C1 segment of cervical spinal cord (tissue), 14 donors: ENCODE measurements at places on chromosomes 3 and 15.

GRCh38 chr15:38625886-38626285 lies 61.3 kb upstream of the RASGRP1 start:
- no peak for DNase-seq

DNA sequence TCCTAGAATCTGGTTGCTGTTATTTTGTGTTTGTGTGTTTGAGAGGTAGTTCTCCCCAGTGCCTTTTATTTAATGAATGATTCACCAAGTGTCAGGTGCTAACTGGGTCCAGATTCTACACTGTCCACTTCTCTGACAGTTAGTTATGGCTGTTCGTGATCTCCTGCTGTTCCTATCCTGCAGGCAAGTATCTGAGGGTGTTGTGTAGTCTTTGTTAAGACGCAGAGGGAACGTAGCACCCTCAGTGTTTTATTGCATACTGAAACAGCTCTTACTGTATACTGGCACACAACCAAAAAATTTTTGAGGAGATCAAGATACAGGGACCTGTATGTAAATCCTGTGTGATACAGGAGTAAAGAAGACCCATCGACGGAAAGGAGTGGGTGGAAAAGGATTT lies 1271.3 kb downstream of the ROBO1 start:
- no peak for DNase-seq

- DNase-seq: no peak
These were observed 172.5 kb downstream of the POTEB3 start for GRCh38 chr15:21267671-21268395.

- peak; percentile 37 for DNase-seq
These were observed 10.9 kb downstream of the SEMA7A start for GRCh38 chr15:74422652-74423430.

DNA sequence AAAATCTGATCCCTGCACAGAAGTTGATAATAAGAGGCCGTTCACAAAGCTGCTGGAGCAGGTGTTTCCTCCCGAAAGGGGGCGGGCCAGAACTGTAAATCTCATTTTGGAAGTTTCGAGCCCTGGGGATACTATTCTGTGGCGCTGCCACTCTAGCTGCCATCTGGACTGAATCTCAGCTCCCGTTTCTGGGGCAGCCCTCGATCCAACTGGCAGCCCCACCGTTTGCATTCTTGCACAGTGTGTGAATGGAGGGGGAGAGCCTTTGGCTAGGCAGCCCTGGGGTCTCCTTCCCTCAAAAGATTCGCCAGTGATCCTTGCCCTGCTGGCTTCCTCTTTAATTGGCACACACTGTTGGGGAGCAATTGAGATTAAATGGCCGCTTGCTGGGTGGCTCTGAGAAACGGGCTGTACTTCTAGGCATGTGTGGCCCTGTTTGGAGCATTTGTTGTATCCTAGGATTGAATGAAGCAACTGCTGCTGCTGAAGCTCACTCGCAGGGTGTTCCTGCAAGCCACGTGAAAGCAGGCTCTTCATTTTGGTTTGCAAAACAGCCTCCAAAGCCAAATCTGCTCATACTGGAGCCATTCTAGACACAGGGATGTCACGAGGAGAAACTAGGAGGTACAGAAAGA lies 57.2 kb upstream of the TOPAZ1 start:
- DNase-seq: peak; percentile 9

DNA sequence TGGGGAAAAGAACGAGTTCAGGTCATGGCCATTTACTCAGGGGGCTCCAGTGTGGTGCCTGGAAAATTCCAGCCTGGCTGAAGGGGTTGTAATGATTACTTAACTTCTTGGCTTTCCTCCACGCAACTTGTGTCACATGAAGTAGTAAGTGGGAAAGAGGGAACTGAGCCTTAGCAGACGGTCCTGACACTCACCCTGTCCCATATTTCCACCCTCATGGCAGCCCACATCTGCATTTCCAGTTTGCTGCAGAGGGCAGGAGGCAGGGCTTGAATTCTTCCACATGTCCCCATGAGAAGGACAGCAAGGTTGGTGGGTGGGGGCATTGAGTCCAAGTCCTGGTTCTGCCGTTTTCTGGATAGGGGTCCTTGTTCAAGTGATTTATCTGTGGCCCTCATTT lies 7.8 kb upstream of the CAMP start:
- DNase-seq: no peak

DNA sequence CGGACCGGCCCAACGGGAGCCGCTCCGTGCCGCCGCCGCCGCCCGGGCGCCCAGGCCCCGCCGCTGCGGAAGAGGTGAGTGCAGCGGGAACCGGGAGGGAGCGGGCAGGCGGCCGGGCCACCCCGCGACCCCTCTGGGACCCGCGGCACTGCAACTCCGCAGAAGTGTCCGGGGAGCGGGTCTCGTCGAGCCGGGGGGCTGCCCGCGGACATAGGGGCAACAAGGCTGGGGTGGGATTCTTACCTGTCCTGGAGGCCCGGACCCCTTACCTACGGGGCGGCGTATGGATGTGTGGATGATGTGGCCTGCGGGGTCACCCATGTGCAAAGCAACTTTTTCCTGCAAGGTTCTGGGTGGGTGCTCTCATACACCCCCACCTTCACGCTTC lies 361 bp downstream of the SEMA3F start:
- DNase-seq: no peak

DNA sequence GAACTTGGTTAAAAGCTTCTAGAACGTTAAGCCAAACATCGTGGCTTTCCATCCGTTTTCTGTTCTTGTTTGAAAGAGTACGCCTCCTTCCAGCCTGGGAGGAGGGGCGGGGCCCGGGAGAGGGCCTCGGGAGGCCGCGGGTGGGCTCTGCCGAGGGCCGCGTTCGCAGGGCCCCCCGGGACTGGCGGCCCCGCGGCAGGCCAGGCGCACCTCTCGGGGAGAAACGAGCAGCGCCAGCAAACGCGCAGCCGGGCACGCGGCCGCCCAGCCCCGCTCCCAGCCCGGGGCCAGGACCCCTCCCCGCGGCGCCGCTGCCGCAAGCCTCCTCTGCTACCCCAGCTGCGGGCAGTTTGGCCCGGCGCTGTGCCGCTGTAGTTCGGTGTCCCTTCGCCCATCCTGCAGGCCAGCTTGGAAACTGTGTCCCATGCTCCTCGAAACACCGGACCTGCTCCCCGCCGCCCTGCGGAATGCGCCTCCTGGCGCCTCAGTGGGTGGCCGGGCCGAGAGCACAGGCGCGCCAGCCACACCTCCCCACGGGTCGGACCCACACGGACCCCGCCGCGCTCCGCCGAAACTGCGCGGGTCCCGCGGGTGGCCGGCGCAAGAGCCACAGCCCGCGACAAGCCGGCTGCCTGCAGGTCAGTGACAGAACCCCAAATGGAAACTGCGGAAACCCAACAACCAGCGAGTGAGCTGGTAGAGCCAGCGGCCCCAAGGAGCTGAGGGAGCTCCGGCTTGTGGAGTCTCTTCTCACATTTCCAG lies 2.3 kb downstream of the OCA2 start:
- no peak for DNase-seq

DNA sequence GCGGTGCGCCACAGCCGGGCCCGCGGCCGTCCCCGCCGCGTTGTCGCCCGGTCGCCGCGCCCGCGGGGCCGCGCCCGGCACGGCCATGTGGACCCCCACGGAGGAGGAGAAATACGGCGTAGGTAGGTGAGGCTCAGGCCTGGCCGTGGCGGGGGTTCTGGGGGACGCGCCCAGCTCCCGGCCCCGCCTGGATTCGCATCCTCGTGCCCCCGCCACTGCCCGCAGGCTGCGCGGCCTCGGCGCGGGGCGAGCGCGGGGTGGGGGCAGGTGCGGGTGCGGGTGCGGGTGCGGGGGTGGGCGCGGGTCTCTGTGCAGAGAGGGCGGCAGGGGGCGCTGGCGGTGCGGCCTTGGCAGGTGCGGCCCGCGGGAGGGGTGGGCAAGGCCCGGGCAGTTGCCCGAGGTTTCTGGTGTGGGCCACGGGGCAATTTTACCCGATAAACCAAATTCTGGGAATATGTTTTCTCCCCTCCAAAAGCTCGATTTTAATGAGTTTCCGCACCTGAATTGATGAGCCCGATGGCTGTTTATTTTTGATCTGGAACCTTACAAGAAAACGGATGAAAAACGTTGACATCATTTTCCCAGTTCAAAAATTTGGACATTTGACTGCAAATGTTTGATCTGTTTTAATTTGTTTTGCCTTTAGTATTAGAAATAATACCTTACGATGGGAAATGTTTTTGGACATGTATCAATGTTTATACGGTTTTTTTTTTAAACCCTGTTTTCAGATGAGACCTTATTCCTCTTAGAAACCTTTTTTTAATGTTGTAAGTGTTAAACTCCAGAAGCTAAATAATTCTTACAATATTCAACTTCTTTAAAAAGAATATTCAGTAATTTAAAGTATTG lies 678 bp downstream of the DOCK3 start:
- peak; percentile 64 for DNase-seq

DNA sequence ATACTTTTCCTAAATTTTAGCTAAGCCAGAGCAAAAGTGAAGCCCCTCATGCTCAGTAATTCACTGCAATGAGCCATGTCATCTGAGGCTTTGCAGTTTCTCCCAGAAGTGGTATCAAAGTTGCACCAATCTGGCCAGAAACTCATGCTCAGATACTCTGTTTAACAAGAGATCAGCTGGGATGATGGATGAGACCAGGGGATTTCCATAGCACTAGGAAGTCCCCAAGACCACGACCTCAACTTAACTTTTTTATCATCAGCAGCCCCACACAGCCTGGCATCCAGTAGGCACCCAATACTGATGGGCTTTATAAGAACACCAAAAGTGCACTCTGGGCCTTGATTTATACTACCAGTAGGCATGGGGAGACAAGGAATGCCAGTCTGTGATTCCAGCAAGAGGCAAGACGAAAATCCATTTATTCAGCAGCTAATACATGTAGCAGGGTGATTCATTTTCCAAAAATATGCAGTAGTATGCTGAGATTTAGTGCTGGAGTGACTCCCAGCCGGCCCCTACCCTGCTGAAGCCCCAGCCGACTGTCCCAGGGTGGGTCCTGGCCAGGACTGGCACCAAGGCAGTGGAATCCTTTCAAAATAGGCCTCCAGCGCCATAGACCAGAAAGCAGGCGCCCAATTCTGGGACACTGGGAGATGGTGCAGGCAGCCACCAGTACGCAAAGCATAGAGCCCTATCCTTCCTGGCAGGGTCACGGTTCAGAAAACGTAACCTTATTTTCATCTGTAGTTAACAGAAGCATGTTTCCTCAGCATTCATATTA lies 612 bp upstream of the LDHAL6B start:
- DNase-seq: no peak

- DNase-seq: peak; percentile 46
These were observed 251.0 kb upstream of the TLE3 start for GRCh38 chr15:70348581-70349344.

GRCh38 chr15:85047271-85047948 lies 65.8 kb downstream of the PDE8A start:
- no peak for DNase-seq

DNA sequence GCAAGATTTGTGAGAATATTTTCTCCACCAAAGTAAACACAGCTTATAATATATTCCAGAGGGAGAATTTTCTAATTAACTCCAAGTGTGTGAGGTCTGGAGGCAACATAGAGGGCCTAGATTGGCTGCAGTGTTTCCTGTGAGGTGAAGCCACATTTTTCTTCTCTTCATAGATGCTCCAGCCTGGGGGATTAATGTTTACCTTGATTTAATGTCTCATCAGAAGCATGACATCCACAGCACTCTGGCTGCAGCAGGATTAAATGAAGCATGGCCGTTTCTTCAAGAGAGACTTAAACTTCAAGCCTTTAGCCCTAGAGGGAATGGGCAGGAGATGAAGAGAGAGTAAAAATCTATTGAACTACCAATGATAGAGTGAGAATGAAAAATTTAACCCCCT lies 137.9 kb upstream of the ZBTB20 start:
- no peak for DNase-seq

DNA sequence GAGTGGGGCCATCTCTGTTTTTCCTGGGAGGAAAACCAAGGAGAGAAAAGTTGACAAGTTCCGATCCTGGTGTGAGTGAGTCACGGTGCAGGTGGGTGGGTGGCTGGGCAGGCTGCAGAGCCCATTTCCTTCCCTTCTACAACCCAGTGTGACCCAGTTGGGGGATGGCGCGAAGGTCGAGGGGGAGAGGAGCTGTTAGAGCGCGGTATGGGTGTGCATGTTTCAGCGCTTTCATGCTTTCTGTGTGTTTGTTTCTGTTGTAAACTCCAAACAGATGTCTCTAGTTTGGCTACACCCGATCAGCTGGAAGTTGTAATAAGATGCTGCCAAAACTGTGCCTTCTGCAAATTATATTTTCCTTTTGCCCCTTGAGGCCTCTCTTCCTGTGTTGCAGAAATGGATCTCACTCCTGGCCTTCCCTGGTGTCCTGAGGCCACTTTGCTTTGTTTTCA lies 3.8 kb downstream of the FAM43A start:
- DNase-seq: no peak

DNA sequence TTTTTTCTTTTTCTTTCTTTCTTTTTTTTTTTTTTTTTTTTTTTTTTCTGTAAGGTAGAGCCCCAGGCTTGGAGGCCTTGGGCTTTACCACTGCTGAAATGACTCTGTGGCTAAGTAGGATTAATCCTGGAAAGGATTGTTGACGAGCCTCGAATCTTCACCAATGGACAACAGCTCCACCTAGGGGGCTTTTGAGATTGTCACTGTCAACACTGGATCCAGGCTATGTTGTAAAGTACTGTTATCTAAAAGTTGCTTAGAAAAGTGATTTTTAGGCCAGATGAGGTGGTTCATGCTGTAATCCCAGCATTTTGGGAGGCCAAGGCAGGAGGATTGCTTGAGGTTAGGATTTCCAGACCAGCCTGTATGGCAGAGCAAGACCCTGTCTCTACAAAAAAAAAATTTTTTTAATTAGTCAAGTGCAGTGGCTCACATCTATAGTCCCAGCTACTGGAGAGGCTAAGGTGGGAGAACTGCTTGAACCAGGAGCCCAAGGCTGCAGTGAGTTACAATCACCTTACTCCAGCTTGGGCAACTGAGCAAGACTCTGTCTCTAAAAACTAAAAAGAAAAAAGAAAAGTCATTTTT lies 41.6 kb downstream of the KLHL18 start:
- no peak for DNase-seq

DNA sequence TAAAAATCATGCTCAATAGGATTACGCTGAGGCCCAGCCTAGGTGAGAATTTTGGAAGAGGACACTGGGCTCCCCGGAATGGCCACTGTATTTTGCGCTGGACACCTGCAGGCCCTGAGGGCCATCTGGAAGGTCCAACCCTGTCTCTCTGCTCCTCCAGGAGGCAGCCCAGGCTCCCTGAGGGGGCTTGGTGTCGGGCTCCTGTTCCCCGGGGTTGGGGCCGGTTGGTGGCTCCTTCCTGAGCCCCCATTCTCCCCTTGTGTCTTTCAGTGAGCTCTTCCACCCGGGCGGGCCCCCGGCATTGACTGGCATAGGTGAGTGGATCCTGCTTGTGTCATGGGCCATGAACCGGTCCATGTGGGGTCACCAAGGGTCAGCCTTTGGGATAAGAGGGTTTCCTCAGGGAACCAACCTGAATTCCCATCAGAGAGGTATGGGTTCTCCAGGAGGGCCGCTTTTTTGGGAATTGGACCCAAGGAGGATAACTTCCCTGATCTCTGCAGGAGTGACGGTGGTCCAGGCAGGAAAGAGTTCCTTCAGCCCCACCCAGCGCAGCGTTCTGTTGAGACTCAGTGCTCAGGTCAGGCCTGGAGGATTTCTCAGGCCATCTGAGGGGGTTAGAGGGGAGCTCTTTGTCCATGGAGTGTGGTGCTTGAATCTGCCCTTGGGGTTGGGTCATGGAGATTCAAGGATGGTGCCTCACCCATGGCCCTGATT lies 187.8 kb downstream of the UBE3A start:
- DNase-seq: no peak
